Hematopoietic multipotent progenitor cell treated with erythropoietin and hydrocortisone succinate and interleukin-3 and kit ligand, for 4 days (in vitro differentiated cells): ENCODE measurements at places on chromosomes 1 and 21.

GRCh38 chr1:89843273-89844130, 22.7 kb downstream of the LRRC8D start:
- DNase-seq: peak; percentile 91

GRCh38 chr1:116891396-116892079, 18.2 kb upstream of the PTGFRN start:
- DNase-seq: no peak

GRCh38 chr1:234730770-234731568, 121.0 kb upstream of the IRF2BP2 start:
- peak; percentile 73 for DNase-seq

GRCh38 chr1:206893380-206893779, 3.9 kb upstream of the IL24 start:
- DNase-seq: no peak

DNA sequence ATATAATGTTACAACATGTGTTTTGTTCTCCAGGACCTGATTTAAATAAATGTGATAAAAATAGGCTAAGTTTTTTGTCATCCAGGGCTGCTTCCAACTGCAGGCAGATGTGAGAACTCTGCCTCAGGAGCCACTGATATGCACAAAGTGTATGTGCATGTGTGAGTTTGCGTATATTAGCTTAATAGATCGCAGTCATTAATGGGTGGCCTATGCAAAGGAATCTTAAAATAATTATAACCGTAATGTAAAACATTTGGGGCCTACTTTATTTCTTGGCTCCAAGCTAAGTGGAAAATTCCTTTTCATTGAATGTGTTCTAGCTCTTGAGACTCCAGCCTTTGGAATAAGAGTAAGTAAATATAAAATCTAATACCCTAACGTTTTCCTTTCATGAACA, 16.8 kb downstream of the DHX9 start:
- no peak for DNase-seq

GRCh38 chr21:33268737-33269441, 2.7 kb downstream of the IL10RB start:
- DNase-seq: peak; percentile 29

- no peak for DNase-seq
Observed at GRCh38 chr1:32197074-32197473, 3.3 kb upstream of the CCDC28B start.

DNA sequence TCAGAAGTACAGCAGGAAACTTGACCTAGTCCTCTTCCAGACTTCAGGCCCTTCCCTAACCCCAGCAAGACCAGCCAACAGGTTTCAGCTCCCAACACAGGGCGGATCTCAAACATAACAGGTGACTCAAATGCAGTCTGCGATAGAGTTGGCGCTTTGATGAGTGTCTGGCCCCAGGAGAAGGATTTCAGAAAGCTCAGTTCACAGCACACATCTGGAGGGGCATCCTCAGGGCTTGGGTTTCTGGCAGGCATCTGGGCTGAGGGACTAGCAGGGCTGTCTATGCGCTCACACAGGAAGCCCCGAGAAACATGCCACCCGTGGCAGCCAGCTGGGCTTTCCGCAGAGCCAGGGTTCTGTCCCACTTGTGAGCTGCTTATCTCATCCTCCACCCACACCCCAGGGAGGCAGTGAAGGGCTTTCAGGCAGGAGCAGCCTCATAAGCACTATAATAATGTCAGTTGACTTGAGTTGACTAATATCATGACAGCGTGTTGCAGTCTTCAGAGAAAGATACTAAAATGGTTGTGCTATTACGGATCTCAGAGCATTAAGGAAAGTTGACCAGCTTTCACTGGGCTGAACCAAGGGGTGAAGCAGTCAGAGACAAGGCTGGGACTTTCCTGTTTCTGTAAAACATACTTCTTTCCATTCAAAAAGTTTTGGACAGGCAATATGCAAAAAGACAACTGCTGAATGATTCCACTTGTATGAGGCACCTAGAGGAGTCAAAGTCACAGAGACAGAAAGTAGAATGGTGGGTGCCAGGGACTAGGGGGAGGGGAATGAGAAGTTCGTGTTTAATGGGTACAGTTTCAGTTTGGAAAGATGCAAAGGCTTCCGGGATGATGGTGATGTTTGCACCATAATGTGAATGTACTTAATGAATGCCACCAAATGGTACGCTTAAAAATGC, 233.0 kb upstream of the IRF2BP2 start:
- peak; percentile 85 for DNase-seq

DNA sequence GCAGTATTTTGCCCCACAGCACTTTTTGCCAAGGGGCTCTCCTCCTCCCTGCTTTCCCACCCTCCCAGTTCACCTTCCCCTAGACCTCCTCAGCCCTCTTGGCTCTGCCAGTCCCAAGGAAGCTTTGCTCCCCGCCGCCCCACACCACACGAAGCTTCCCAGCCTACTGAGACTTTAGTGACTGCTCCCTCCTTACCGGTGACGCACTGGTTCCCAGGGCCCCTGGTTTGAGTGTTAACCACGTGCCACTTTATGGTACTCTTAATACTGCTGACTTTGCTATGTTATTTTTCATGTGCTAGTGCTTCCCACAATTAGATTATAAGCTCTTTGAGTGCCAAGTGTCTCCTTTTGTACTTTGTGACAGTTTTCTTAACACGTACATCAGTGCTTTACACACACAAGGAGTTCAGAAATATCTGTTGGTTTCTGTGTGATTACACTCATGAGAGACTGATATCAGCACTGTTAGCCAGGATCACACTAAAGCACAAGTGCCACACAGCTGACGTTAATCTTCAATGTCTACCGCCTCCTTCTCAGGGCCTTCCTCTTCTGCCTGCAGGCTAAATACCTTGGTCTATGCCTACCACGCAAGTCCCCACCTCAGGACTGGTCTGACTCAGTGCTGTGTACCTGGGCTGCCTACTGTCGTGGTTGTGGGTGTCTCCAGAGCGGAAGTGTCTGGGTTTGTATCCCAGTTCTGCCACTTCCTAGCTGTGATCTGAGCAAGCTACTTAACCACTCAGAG, 61.0 kb downstream of the DNTTIP2 start:
- peak; percentile 38 for DNase-seq

DNA sequence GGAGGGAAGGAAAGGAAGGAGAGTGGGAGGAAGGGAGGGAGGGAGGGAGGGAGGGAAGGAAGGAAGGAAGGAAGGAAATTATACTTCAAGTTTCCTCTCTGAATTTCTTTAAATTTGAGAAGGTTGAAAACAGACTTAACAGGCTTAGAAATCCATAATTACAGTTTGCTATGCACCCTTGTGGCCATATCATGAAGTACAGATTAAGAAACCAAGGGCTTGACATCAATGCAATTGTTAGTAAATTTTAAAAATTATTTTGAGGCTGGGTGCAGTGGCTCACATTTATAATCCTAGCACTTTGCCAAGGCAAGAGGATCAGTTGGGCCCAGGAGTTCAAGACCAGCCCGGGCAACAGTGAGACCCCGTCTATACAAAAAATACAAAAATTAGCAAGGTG, 14.4 kb downstream of the ANP32E start:
- DNase-seq: peak; percentile 68

- DNase-seq: peak; percentile 80
Observed at GRCh38 chr1:151060007-151060656, at the start of gene MLLT11. TSS of gene MLLT11 (plus strand) at chr1:151060397. CDS start at chr1:151067225, 6,828 bp downstream.

DNA sequence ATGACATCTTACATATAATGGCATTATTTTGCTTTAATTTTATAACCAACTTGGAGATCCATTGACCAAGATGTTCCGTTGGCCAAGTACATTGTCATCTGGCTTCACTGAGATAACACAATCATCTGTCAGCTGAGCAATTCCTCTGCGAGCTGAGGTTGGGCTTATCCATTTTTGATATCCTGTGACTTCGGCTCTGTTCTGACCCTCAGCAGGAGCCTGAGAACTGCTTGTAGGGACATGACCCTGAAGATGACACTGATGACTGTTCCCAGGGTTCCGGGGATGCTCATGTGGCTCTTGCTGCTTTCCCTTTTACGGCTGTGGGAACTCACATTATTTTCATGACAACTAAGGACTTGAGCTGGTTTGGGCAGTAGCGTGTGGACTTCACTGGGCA, 51.2 kb downstream of the TLR5 start:
- peak; percentile 32 for DNase-seq

DNA sequence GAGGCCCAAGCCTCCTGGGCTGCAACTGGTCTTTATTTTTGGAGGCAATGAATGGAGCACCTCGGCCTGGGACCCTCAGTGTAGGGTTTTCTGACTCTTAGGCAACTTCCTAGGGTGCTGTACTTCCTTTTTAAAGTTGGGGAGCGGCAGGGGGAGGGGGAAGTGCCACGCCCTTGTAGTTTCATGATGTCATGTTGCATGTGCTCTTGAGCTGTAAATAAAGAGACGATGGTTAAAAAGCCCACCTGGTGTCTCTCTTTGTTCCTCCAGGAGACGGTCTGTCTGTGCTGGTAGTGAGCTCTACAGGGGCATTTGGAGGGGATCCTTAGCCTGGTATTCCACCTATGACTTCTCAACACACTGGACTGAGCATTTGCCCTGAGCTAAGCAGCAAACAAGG, 10.3 kb upstream of the AGTRAP start:
- peak; percentile 42 for DNase-seq

DNA sequence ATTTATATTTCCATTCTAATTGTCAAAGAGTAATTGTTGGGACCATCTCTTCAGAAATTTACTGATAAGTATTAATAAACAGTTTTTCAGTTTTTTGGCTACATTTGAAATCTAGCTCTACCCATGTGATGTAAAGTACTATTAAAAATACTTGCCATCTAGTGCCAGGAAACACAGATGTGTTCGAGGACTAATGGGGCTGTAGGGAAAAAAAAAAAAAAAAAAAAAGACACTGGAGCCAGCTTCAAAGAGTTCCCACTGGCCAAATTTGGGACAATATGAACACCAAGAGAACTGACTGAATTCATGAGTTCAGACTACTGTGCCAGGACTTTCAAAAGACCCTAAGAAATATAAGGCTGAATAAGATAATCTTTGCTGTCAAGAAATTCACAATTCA, 65.2 kb upstream of the GFI1 start:
- DNase-seq: no peak

GRCh38 chr21:15162921-15163320, 98.1 kb upstream of the NRIP1 start:
- DNase-seq: no peak

DNA sequence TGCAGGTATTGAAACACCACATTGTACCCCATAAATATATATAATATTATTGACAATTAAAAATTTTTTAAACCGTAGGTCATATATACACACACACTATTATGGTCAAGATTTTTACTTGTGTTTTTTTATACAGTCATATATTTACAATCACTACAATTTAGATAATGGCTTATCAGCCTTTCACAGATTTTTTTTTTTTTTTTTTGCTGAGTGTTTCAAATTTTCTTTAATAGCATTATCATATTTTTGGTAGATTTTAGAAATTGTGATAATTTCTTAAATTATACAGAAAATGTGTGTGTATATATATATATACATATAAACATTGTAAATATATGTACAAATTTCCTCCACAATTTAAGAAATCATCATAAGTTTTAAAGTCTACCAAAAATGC, 68.6 kb upstream of the RGS2 start:
- no peak for DNase-seq

- DNase-seq: peak; percentile 49
Observed at GRCh38 chr1:229117664-229118300, 153.1 kb upstream of the RAB4A start.

DNA sequence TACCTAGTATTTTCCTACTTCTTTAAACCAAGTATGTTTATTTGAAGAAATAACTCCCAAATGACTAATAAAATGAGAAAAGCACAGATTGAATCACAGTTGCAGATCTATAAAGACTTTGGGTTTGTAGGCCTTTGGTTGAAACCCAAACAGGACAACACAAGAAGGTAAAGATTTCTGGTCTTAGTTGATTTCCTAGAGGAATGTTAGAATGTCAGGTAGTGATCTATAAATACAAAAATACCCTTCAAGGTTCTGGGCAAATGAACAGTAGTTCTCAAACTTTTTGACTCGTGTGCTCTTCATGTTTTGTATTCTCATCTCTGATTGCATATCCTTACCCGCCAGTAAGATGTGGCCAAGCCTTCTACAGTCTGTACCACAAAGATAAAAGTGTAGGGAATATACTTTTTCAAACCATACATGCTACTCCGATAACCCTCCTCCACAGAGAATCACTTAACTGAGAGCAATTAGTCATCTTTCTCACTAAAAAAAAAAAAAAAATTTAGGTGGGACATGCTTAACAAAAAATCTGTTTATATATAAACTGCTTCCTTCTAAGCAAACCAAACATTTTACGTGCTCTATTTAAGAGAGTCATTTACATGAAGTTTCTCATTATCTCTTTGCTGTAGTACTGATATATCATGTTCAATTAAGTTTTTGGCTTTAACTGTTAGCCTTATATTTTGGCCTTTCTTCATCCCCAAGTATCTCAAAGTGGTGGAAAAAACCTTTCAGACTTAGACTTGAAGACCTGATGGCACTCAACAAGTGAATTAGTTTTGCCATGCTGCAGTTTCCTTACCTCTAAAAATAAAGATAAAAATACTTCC, 36.0 kb downstream of the CNIH4 start:
- DNase-seq: peak; percentile 88

GRCh38 chr1:155760751-155761475, 72.0 kb downstream of the DAP3 start:
- DNase-seq: no peak

GRCh38 chr21:44718093-44718492, 6.7 kb upstream of the TSPEAR start:
- no peak for DNase-seq

DNA sequence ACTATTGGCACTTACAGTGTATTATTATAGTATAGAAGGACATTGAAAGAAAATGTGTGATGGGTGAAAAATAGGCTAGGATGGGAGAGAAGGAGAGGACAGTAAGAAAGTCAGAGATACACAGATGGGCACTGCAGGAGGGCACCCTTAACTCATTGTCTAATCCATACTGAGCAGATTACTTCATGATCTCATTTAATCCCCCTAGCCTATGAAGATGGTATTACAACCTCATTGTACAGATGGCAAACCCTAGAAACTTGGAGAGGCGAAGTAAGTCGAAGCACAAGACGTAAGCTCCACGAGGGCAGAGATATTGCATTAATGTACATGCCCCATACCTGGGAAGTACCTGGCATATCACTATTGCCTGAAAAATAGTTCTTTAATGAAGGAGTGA, 346.9 kb upstream of the DAB1 start:
- DNase-seq: peak; percentile 31

GRCh38 chr1:226111883-226112261, 49.4 kb downstream of the H3-3A start:
- DNase-seq: no peak

DNA sequence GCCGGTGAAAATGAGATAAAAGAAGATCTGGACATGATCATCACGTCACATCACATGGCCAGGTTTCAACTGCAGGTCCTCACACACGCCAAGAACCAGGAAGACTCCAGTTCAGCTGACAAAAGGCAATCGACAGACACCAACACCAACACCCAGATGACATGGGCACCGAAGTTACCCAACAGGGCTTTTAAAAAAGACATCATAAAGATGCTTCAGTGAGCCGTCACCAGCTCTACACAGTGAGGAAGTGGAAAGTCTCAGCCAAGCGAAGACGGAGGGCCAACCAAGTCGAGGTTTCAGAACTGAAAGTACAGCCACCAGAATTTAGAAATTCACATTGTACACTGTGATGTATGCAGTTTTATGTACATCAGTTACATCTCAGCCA, 154.3 kb upstream of the COL6A1 start:
- DNase-seq: no peak

- DNase-seq: no peak
Observed at GRCh38 chr1:201694608-201695335, 134.2 kb upstream of the IPO9 start.
